ENCODE measurements at places on chromosomes 2 and 18.

DNA sequence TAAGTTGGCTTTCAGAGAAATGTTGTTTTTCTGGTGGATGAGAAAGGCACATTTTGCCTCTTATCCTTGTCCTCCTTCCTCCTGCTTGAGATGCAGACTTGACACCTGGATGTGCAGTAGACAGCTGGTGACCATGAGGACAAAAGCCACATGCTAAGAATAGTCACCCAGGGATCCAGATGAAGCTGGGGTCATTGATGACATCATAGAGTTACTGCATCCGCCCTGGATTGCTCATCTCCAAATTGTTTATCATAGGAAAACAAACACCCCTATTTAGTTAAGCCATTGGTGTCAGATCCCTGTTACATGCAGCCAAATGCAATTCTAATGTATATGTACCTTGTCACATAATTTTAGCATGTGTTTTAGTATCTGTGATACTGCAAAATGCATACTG is 16.3 kb upstream of the SLC1A4 start:
- no peak for DNase-seq

- DNase-seq, result no peak
These were observed 187.5 kb upstream of the CRIM1 start for GRCh38 chr2:36168115-36168514.

- DNase-seq, result no peak
These were observed 563.4 kb upstream of the POU3F3 start for GRCh38 chr2:104290566-104290891.

DNA sequence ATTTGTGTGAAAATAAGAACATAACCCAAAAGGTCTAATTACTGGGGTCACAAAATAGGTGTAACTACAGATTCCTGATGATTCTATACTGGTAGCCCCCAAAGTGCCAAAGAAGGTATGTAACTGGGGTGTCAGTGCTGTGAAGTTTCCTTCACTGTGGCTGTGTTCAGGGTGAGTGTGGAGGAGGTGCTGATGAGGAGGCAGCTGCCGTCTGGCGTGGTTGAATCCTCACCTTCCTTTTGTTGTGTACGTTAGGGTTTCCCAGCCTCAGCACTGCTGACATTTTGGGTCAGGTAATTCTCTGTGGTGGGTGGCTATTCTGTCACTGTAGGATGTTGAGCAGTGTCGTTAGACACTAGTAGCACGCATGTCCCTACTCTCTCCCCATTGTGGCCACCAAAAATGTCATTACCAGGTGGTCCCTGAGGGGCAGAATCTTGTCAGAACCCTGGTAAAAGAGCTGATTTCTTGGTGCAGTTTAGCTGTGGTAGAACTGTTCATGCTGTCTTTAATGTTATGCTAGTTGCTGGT is 31.5 kb downstream of the ADNP2 start:
- DNase-seq, result no peak

DNA sequence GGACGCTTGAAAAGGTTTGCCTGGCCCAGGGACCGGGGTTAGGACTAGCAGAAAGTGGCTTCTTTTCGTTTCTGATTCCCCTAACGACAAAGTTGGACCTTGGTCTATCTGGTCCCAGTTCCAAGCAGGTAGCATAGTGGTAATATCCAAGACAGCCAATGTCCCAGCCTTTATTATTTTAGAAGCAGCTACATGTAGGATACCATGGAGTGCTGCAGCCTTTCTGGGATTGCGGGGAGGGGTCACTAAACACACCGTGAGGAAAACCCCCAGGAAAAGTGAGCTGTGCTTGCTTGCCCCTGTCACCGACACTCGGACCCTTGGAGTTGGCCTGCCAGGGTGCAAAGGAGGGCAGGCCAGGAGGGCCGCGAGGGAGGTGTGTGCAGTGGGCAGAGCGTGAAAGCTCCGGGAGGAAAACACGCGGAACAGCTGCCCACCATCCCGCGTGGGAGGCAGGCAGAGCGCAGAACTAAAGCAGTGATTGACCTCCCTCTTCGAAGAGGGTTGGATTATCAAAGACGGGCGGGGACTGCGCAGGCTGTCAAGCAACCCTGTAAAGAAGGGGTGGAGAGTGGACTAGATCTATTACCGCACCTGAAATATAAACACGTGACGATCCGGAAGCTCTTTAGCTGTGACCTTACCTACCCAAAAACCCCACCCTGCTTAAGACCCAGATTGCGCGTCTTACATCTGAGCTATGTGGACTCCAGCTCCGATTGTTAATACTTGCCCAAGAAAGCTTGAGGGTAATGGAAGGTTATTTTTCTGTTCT is 624 bp upstream of the MAP4K3 start:
- no peak for DNase-seq

DNA sequence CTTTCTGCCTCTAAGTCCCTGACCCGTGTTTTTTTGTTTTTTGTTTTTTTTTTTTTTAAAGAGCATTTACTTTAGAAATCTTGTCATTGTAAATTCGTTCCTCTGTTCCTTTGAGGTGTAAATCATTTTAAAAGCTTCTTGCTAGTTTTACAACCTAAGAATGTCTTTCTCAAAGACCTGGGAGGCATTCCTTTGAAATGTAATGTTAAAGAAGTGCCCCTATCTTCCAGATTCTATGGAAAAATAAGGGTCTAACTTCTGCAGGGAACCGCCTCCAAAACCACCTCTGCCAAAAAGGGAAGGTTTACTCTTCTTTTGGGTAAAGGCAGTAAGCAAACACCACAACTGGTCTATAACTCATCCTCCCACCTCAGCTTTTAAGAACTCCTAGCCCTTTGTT is 259.6 kb upstream of the ZNF804A start:
- DNase-seq, result no peak

GRCh38 chr2:20223407-20224163 is 1.3 kb downstream of the SDC1 start:
- no peak for DNase-seq

- DNase-seq, result no peak
These were observed 177.1 kb downstream of the RNF144A start for GRCh38 chr2:7094231-7094741.

DNA sequence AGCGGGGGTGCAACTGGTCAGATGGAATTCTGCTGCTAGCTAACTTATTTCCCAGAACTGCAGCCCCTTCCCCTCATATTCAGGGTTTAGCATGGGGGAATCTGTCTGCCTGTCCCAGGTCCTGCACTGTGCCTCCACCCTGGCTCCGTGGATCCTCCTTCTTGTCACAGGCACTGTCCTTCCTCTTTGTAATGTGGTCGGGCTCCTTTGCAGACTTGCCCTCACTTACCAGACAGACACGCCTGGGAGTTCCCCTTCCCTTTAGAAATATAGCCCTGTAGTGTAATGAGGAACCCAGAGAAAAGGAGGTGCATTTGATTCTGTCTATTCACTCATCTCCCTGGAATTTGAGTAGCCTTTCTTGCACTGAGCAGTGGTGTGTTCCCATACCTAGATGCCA is 108.7 kb downstream of the TRIM43 start:
- no peak for DNase-seq

GRCh38 chr2:37378411-37378810 is 34.0 kb downstream of the QPCT start:
- DNase-seq, result no peak

- DNase-seq, result no peak
These were observed 513.0 kb downstream of the GALR1 start for GRCh38 chr18:77762642-77763041.

DNA sequence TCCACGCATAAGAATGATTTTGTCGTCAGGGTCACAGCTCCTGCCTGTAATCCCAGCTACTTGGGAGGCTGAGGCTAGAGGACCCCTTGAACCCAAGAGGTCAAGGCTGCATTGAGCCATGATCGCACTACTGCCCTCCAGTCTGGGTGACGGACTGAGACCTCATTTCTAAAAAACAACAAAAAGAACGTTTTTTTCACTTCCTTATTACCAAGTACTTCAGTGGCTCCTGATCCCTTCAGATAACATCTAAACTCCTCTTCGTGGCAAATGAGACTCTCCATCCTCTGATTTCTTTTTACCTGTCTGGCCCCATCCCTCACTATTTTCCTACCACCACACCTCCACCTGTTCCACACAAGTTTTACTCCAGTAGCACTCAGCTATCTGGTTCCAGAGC is 105.4 kb upstream of the TLK1 start:
- no peak for DNase-seq

DNA sequence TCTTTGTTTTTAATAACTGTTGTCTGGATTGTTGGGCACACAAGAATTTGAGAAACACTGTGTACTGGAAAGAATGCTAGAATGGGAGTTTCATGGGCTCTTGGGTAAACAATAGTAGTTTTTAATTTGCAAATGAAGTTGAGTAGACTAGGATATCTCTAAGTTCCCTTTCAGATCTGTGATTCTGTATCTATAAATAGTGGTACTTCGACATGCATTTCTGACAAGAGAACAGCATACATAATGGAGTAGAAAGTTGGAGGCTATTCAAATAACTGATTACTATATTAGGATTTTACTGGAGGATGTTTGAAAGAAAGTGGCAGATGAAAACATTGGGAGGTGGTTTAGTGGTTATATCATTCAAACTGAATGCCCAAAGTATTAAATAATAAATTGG is 29.5 kb downstream of the EPB41L5 start:
- DNase-seq, result no peak

DNA sequence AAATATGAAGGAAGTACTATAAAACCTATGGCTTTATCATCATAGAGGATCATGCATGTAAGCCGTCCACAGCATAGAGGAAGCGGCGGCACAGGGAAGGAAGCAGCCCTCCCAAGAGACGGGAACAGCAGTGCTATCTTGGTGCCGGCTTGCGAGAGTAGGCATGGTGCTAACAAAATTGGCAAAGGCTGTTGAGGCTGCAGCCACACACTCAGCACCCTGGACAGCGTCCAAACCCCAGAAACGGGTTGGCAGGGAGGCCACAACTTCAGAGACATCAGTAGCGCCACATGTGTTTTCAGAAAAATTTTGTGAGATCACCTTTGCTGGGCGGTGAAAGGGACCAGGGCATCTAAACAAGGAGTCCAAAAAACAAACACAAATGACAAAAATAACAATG is 37.7 kb downstream of the NETO1 start:
- no peak for DNase-seq

DNA sequence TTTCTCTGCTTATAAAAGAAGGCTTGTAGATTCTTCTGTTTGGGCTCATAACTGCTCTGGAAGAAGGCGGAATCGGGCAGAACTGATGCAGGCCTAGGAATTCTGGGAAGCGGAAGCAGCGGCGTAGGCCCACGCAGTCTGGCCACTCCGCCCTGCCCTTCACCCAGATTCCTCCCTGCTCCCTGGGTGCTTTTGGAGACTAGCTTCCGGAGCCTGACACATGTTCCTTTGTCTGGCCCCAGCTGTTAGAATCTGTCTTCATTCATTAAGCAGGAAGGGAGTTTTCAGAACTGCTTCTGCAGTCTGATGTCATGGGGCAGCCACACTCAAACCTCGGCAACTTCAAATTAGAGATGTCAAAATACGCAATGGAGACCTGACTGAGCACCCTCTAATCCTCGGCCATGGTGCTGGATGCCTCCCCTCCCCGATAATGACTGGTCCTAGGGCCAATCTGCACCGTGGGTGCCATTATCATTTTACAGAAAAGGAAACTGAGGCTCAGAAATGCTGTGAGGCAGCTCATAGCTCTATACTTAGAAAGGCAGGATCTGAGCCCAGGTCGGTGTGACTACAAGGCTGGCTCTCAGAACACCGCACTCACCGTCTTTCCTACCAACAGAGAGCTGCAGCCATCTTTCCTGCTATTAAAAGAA is 275.7 kb downstream of the MYCN start:
- DNase-seq, result no peak

DNA sequence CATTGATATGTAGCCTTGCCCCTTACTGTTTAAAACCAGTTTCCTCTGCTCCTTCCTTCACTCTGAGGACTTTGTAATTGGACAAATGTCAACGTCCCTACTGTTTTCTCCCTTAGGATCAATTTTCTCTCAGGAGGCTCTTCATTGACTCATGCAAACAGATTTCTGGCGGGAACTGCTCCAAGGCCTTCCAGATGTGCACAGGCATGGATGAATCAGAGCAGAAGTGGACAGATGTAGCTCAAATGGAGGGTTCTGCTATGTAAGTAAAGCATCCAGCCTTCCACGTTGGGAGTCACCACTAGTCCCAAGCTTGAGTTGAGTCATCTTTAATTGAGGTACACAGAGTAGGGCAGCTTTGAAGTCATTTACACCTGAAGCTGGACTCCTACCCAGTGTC is 34.1 kb upstream of the ZDBF2 start:
- no peak for DNase-seq

- no peak for DNase-seq
These were observed 93.8 kb downstream of the LRP1B start for GRCh38 chr2:142037066-142037465.

DNA sequence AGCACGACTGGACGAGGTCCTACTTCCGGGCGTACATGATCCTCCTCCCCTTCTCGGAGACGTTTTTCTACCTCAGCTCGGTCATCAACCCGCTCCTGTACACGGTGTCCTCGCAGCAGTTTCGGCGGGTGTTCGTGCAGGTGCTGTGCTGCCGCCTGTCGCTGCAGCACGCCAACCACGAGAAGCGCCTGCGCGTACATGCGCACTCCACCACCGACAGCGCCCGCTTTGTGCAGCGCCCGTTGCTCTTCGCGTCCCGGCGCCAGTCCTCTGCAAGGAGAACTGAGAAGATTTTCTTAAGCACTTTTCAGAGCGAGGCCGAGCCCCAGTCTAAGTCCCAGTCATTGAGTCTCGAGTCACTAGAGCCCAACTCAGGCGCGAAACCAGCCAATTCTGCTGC is 24.8 kb downstream of the LYPD1 start:
- DNase-seq, result no peak

- no peak for DNase-seq
These were observed 160.4 kb upstream of the FOSL2 start for GRCh38 chr2:28232295-28232694.

DNA sequence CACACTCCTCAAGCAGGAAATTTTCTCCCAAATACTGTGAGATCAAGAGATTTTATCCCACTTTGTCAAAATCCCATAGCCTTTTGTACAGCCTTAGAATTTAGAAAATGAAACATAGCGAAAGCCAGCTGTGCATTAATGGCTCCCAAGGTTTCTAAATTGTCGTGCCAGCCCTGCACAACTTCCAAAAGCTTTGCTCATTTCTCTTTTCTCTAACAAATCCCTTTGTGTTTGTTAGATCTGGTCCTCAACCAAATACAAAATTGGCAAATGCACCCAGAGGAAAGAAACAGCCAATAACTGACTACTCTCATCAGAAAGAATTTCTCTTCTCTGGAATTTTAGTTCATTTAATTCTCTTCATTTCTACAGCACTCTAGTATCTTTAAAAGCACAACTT is 361.1 kb downstream of the INSIG2 start:
- DNase-seq, result no peak

DNA sequence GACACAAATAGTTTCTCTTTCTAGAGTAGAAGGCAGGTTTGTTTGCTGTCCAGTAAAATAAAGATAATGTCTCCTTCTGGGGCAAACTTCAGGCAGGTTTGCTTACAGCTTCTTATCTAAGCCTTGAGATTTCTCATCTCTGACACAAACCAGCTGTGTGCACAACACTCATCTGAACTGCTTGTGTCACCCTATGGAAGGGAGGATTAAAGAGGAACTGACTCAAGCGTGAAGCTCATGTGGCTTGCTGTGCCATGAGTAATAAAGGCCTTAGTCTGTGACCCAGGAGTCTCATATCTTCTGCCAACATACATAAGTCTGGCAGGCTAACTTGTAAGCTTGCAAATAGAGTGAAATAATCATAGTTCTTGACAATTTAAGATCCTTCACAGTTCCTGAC is 24.2 kb upstream of the CPO start:
- no peak for DNase-seq

Measured in stimulated activated CD4-positive, alpha-beta T cell treated with anti-CD3 and anti-CD28 coated beads, Interleukin-1b, Interleukin-23, amount 100 ng/mL, for 1 hour (primary cell).